ENCODE measurements at places on chromosomes 11 and 22. TPM values are rescaled to one million over a fixed set of nuclear protein-coding genes. Genes with fewer than 3 reads are reported as not detected.
A peak's percentile ranks its signal among the peaks of the same experiment; 100 is the strongest.

Gene FZD4
- 21.3 TPM for total RNA-seq

Gene FAM180B
- total RNA-seq: not detected

- no peak for DNase-seq
- H3K4me3 ChIP-seq: no peak overlapping the region
- no peaks in the 10 kb centered on the region for H3K4me1 ChIP-seq
- no peaks in the 10 kb centered on the region for H3K27me3 ChIP-seq
These were observed 44.9 kb downstream of the PLEKHA7 start for GRCh38 chr11:16969010-16969999.

Gene SLC15A3
- total RNA-seq: 2.2 TPM

DNA sequence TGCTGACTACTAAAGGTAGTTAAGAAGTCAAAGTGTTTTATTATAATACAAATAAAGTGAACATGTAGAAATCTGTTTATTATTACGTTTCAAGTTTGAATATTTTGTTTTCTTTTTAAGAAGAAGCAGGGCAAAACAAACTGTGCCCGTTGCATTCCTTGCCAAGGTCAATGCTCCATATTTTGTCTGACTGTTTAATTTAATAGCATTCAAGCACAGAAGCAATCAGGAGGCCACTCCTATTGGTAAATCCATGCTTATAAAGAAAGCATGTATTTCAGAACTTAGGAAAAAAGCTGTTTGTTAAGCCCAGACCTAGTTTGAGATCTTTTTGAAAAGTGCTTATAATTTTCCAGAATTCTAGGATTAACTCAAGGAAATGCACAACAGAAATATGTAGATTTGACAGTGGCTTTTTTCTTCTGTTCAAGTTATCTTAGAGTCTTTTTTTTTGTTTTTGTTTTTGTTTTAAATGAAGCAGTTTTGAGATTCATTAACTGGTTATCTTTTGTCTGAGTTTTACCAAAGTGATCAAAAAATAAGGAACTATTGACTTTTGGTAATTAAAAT, 51.7 kb downstream of the ARHGAP42 start:
- H3K27ac ChIP-seq: no peak overlapping the region
- H3K36me3 ChIP-seq: no peaks in the 10 kb centered on the region
- DNase-seq: no peak
- no peaks in the 10 kb centered on the region for H3K27me3 ChIP-seq
- no peaks in the 10 kb centered on the region for H3K4me1 ChIP-seq

- no peak overlapping the region for H3K4me3 ChIP-seq
- H3K4me1 ChIP-seq: no peaks in the 10 kb centered on the region
- no peak overlapping the region for H3K27ac ChIP-seq
- no peaks in the 10 kb centered on the region for H3K36me3 ChIP-seq
- no peaks in the 10 kb centered on the region for H3K27me3 ChIP-seq
- DNase-seq: peak; percentile 4
These were observed 74.6 kb upstream of the FAT3 start for GRCh38 chr11:92149996-92150395.

GRCh38 chr11:118998388-118998717, 415 bp downstream of the CENATAC start:
- H3K27me3 ChIP-seq: no peaks in the 10 kb centered on the region
- H3K36me3 ChIP-seq: peaks cover 20% of the 10 kb centered on the region
- peak; percentile 36 for DNase-seq
- peaks cover 26% of the 10 kb centered on the region for H3K4me1 ChIP-seq
- peak overlapping the region; percentile 75 for H3K27ac ChIP-seq
- H3K4me3 ChIP-seq: peak overlapping the region; percentile 90

GRCh38 chr11:119473901-119474681, 51.1 kb upstream of the THY1 start:
- no peaks in the 10 kb centered on the region for H3K27me3 ChIP-seq
- H3K4me3 ChIP-seq: no peak overlapping the region
- H3K27ac ChIP-seq: no peak overlapping the region

Gene ZP1
- 5.3 TPM for total RNA-seq

Gene APOA4
- total RNA-seq: not detected

Gene OR8D1
- total RNA-seq: not detected

- H3K4me3 ChIP-seq: no peak overlapping the region
- H3K36me3 ChIP-seq: no peaks in the 10 kb centered on the region
- H3K4me1 ChIP-seq: peaks cover 9% of the 10 kb centered on the region
- no peak for DNase-seq
- H3K27ac ChIP-seq: no peak overlapping the region
These were observed 56.8 kb downstream of the IGLL5 start for GRCh38 chr22:22944268-22944985.

- H3K36me3 ChIP-seq: no peaks in the 10 kb centered on the region
- H3K4me3 ChIP-seq: no peak overlapping the region
- DNase-seq: no peak
- no peaks in the 10 kb centered on the region for H3K4me1 ChIP-seq
These were observed 98.9 kb upstream of the SERPIND1 start for GRCh38 chr22:20674998-20675397.

GRCh38 chr22:45334528-45334927, 24.8 kb downstream of the FAM118A start:
- no peaks in the 10 kb centered on the region for H3K36me3 ChIP-seq
- H3K27me3 ChIP-seq: no peaks in the 10 kb centered on the region
- no peak overlapping the region for H3K4me3 ChIP-seq
- H3K4me1 ChIP-seq: peaks cover 11% of the 10 kb centered on the region
- no peak for DNase-seq

Gene NXPE4
- total RNA-seq: not detected

DNA sequence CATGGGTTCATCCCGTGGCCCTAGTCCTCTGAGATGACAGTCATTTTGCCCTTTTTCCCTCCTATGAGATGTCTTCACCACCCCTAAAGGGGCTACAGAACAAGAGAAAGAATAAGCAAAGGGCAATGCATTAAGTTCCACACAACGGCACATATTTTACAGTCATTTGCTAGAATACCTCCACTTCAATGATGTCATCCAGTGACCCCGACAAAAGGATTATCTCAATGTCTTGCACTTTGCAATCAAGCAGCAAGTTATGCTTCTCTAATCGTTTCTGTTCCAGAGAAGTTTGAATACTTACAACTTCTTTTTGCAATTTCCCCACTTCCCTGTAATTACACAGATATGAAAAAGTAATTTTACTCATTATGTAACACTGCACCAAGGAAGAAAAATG, 49.9 kb downstream of the FAM118A start:
- no peak overlapping the region for H3K4me3 ChIP-seq
- DNase-seq: no peak
- H3K36me3 ChIP-seq: no peaks in the 10 kb centered on the region
- no peak overlapping the region for H3K27ac ChIP-seq

Gene STK33
- not detected for total RNA-seq

- DNase-seq: peak; percentile 6
- H3K27ac ChIP-seq: no peak overlapping the region
- no peaks in the 10 kb centered on the region for H3K27me3 ChIP-seq
- H3K36me3 ChIP-seq: no peaks in the 10 kb centered on the region
These were observed 764.8 kb upstream of the LUZP2 start for GRCh38 chr11:23732026-23732425.

- H3K4me3 ChIP-seq: no peak overlapping the region
- H3K27me3 ChIP-seq: peaks cover 3% of the 10 kb centered on the region
- H3K27ac ChIP-seq: no peak overlapping the region
- H3K4me1 ChIP-seq: no peaks in the 10 kb centered on the region
These were observed 677.3 kb upstream of the KIRREL3 start for GRCh38 chr11:127677660-127678425.

Gene C11orf21
- not detected for total RNA-seq

GRCh38 chr11:117720061-117720511, 76.9 kb downstream of the DSCAML1 start:
- H3K27ac ChIP-seq: no peak overlapping the region
- DNase-seq: no peak
- no peak overlapping the region for H3K4me3 ChIP-seq
- no peaks in the 10 kb centered on the region for H3K36me3 ChIP-seq
- no peaks in the 10 kb centered on the region for H3K4me1 ChIP-seq

DNA sequence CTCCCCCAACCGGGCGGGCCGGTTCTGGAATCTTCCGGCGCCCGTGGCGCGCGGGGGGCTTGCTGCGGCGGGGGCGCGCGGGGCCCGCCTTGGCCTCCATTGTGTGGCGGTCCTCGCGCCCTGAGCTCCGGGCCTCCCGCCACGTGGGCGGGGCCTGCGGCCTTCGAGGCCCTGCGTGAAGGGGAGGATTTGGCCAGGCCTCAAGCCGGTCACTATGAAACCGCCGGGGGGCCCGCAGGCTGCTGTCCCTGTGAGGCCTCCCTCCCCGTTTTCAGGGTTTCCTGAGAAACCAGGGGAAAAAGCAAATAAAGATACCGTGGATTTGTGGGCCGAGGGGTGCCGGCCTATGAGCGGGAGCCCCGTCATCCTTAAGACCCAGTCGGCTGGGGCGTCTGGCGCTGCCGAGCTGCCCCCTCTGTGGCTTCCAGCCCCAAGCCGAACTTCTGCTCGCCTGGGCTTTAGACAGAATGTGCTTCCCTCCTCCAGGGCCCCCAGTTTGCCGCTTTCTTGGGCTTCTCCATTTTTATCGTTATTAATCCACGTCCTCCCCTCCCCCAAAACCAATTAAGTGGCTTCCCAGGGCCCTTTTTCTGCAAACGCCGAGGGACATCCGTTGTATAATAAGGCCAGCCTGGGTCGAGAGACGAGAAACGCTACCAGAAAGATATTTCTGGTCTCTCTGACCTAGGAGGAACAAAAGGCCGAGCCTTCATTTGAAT, 602 bp downstream of the EWSR1 start:
- peak overlapping the region; percentile 99 for H3K4me3 ChIP-seq
- peaks cover 35% of the 10 kb centered on the region for H3K4me1 ChIP-seq
- peak; percentile 86 for DNase-seq
- peaks cover 17% of the 10 kb centered on the region for H3K36me3 ChIP-seq
- peak overlapping the region; percentile 98 for H3K27ac ChIP-seq

Gene OR5A1
- not detected for total RNA-seq

Gene GLYAT
- not detected for total RNA-seq

Data from GM23248 (cell line).